Right ventricle myocardium superior (tissue), 1 donor: ENCODE measurements at places on chromosomes 11 and 22. TPM values are rescaled to one million over a fixed set of nuclear protein-coding genes. Genes with fewer than 3 reads are reported as not detected.

DNAL4 gene
- total RNA-seq = 12.2 TPM

GRCh38 chr22:32265882-32266767, 11.0 kb upstream of the SLC5A4 start:
- DNase-seq = peak; percentile 69

DNA sequence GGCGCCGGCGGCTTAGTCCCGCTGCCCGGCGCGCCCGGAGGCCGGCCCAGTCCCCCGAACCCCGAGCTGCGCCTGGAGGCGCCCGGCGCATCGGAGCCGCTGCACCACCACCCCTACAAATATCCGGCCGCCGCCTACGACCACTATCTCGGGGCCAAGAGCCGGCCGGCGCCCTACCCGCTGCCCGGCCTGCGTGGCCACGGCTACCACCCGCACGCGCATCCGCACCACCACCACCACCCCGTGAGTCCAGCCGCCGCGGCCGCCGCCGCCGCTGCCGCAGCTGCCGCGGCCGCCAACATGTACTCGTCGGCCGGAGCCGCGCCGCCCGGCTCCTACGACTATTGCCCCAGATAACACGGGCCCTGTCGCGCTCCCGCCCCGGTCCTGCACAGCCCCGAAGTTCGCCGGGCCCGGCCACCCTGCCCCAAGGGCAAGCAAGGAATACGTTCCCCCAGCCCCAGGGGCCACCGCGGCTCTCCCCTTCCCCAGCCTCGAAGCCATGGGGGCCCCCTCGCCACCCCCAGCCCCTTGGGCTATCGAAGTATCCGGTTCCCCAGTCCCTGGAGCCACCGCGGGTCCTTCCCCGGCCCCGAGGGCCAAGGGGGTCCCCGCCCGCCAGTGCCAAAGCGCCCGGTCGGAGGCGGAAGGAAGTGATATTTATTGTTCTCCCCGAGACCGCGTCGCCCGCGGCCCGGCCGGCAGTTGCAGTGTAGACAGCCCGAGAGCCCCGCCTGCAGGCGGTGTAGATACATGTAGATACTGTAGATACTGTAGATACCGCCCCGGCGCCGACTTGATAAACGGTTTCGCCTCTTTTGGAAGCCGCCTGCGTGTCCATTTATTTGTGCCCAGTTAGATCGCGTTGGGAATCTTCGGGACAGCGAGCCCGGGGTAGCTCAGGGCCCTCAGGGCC, 6.2 kb downstream of the TBX1 start:
- DNase-seq = peak; percentile 82

GRCh38 chr11:131543389-131544025, 173.1 kb downstream of the NTM start:
- no peak for DNase-seq

DNA sequence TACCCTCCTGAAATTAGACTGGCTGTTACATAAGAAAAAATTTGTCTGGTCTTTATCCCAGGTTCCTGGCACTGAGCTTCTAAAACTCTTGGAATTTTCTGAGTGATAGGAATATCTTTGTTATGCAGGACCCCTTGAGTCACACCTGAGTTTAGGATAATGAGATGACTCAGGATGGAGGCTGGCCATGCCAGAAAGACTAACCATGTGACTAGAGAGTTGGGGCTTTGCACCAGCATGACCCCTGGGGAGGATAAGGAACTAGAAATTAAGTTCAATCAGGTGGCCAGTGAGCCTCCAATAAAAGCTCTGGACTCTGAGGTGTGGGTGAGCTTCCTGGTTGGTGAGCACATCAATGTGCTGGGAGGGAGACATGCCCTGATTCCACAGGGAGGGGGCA, 88.1 kb downstream of the XRRA1 start:
- DNase-seq = no peak

FCHSD2 gene
- 40.4 TPM for total RNA-seq

DNA sequence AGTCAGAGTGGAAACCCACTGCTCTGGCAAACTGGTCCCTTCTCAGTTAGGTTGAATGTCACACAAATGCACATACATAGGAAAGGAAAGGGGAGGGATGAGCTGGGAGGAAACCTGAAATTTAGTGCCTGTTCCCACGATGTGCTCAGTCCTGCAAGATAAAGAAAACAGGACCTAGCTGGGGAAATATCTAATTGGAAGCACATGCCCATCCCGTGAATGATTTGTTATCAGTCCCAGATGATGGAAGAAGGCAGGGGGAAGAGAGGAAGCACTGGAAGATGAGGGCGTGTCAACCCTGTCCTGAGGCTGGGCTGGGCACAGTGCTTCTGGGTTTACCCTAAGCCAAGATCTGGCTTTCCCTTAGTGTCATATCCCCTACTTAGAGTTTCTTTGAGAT, 173.9 kb downstream of the NAV2 start:
- DNase-seq = no peak

- DNase-seq = no peak
Observed at GRCh38 chr11:7642747-7643146, 30.6 kb downstream of the CYB5R2 start.

INPP5J gene
- 15.4 TPM for total RNA-seq

E2F8 gene
- 2.0 TPM for total RNA-seq

- DNase-seq = no peak
Observed at GRCh38 chr22:24434471-24435322, 7.3 kb downstream of the ADORA2A start.

DNA sequence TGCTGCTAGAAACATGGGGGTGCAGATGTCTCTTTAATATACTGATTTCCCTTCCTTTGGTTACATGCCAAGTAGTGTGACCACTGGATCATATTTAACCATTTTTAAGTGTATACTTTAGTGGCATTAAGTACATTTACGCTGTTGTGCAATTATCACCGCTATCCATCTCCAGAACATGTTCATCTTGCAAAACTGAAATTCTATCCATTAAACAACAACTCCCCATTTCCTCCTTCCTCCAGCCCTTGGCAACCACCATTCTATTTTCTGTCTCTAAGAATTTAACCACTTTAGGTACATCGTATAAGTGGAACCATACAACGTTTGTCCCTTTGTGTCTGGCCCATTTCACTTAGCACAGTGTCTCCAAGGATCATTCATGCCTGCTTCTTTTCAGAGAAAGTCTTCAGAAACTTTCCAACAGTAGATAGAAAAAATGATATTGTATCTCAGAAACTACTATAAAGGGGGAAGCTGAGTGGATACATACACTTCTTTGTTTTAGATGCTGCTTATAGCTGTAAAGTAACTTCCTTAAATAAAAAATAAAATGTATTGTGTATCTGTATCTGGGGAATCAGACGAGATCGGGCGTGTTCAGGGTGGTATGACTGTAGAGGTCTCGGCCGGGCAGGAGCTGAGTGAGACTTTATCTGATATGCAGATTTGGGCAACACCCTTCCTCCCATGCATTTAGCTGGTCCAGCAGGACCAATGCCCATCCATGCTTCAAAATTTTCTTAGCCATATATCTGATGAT, 44.6 kb upstream of the ZBED5 start:
- no peak for DNase-seq

PTPN5 gene
- 1.0 TPM for total RNA-seq

DNA sequence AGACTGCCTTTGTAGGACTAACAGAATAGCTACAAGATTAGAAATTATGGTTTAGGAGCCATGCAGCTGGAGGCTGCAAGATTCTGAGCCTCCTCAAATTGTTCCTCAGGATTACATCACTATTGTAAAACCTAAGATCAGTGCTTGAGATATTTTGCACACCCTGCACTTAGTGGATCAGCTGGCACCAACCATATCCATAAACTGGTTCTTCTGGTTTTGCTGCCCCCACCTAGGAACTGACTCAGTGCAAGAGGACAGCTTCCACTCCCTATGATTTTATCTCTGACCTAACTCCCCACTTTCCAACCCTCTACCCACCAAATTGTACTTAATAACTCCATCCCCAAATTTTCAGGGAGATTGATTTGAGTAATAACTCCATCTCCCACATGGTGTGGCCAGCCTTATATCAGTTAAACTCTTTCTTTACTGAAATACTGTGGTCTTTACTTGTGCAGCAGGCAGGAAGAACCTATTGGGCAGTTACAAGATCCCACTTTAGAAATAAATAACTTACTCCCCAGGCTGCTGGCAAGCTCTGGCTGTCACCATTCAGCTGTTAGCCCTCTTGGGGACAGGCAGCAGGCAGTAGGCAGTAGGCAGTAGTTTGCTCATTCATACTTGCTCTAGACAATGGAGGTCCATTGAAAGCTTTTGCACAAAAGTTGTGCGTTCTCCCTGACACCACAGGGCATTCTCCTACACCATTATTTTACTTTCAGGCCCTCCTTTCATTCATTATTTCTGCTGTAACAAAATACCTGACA, 119.0 kb downstream of the SLC17A6 start:
- DNase-seq = no peak

YPEL4 gene
- total RNA-seq = 0.54 TPM

- DNase-seq = peak; percentile 62
Observed at GRCh38 chr11:63866211-63866610, 27.3 kb downstream of the MARK2 start.

GRCh38 chr11:119991669-119992068, 146.2 kb downstream of the TRIM29 start:
- DNase-seq = no peak

SULT4A1 gene
- 0.51 TPM for total RNA-seq

DNA sequence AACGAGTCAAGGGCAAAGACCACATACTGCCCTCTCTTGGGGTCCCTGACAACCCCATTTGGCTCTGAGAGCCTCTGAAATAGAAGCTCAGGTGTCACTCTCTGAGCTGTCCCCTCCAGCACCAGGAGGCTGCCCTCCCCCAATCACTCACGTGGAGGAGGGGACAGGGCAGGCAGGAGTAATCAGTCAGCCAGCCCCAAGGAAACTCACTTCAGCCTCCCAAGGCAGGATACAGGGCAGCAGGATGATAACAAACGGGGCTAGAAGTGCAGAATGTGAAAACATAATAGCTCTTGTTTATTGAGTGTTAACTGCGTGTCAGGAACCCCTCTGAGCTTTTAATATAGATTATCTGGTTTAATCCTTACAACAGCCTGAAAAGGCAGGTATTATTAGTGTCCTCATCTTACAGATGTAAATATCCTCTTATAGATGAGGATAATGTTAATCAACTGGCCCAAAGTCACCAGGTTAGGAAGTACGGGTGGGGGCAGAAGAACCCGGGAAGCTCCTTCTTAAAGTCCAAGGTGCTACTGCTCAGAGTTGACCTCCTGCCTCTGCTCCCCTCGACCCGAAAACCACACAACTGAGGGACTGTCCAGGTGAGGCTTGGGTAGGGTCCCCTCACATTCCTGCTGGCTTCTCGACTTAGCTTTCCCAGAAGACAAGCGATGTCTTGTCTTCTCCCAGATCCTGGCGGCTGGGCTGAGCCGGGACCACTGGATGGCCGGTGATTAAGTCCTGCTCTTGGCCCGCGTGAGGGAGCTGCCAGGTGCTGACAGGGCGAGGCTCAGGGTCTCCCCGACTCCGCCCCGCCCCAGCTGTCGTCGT, 2.7 kb downstream of the CHRM4 start:
- DNase-seq = no peak

- no peak for DNase-seq
Observed at GRCh38 chr11:122822241-122822640, 16.1 kb upstream of the CRTAM start.

- no peak for DNase-seq
Observed at GRCh38 chr11:8309311-8309710, 45.6 kb upstream of the LMO1 start.

TRMU gene
- 37.7 TPM for total RNA-seq

MOV10L1 gene
- not detected for total RNA-seq

OR5P2 gene
- total RNA-seq = not detected

- DNase-seq = no peak
Observed at GRCh38 chr11:13324141-13324540, 46.6 kb downstream of the BMAL1 start.

DNA sequence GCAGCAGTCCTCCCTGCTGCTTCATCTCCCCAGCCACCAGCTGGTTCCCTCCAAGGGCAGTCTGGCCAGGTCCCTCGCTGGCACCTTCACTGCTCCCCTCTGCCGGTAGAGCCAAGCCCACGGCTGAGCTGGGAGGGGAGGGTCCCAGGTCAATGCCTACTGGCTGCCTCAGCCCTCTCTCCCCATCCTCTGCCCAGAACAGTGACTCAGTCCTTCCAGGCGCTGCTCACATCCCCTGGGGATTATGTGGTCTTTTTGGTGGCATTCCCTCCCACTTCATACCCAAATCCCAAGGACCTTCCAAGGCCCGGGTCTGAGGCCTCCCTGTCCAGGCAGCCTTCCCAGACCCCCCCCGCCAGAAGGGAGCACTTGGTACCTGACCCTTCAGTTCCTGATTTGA, 44.9 kb downstream of the WNT7B start:
- no peak for DNase-seq

DNA sequence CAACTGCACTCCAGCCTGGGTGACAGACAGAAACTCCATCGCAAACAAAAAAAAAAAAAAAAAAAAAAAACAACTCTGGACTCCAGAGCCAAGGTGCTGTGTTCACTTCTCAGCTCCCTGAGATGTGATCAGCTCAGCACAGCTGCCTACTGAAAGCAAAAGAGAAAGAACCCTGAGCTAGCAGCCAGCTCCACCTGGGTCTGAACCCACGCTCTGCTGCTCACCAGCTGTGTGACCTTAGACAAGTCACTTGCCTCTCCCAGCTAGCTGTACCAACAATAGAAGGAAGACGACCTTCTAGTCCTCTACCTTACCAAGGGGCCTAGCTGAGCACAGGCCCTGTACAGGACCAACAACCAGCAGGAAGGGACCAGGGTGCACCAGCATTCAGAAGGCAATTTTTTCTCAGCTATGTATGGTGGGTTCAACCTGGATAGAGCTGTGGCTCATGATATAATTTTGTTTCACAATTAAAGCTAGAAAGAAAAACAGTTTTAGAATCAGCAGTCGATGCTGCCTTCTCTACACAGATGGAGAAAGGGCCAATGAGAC, 3.8 kb downstream of the DGCR2 start:
- DNase-seq = no peak

GRCh38 chr11:64916040-64916774, 802 bp downstream of the ATG2A start:
- DNase-seq = no peak

DNA sequence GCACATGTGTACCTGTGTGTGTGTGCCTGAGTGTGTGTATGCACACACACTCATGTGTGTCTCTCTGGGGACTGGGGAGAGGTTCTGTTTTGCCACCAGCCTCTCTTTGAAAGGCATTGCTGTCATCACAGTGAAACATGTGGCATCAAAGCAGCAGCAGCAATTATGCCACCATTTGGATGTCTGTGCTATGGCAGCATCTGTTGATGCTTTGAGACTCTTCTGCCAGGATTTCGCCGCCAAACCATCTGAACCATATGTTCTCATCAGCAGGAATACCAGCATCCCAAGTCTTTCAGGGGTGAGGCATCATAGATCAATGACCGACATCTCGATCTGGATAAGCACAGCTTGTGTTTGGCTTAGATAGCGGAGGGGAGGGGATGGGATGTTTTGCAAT, 168.6 kb downstream of the FAT3 start:
- no peak for DNase-seq
